ENCODE measurements at places on chromosomes 5 and 9. TPM values are rescaled to one million over a fixed set of nuclear protein-coding genes. Genes with fewer than 3 reads are reported as not detected.

ANXA2R gene
- total RNA-seq: 3.0 TPM

CDC20B gene
- not detected for total RNA-seq

NEK6 gene
- total RNA-seq: 64.3 TPM

TAF11L5 gene
- not detected for total RNA-seq

ADCY2 gene
- not detected for total RNA-seq

ZNF483 gene
- 0.40 TPM for total RNA-seq

DAP gene
- 62.4 TPM for total RNA-seq

SIT1 gene
- not detected for total RNA-seq

FOXD4L4 gene
- 0.03 TPM for total RNA-seq

LURAP1L gene
- 14.6 TPM for total RNA-seq

GABRG2 gene
- not detected for total RNA-seq

ENTR1 gene
- total RNA-seq: 74.5 TPM

CDH9 gene
- total RNA-seq: not detected

PLGRKT gene
- total RNA-seq: 21.8 TPM

KIF20A gene
- total RNA-seq: 42.0 TPM

RNF180 gene
- 0.21 TPM for total RNA-seq

DMRT2 gene
- total RNA-seq: not detected

OTP gene
- total RNA-seq: 0.19 TPM

HTR4 gene
- not detected for total RNA-seq

PIK3R1 gene
- total RNA-seq: 6.7 TPM

GTF3C4 gene
- total RNA-seq: 19.2 TPM

PAM gene
- total RNA-seq: 24.9 TPM

SPATA31D4 gene
- total RNA-seq: not detected

RNF20 gene
- 23.4 TPM for total RNA-seq

IL3 gene
- total RNA-seq: not detected

ADAMTS16 gene
- 1.1 TPM for total RNA-seq

SGCD gene
- total RNA-seq: 4.5 TPM

SLC25A2 gene
- not detected for total RNA-seq

TMEM215 gene
- total RNA-seq: not detected

PCDHB2 gene
- total RNA-seq: 3.4 TPM

GPR151 gene
- total RNA-seq: not detected

GTF2H2 gene
- 10.2 TPM for total RNA-seq

DPYSL3 gene
- 16.9 TPM for total RNA-seq

KIF3A gene
- 10.0 TPM for total RNA-seq

Measured in A549 treated with RU486 at 1 μM for 4 hours (cell line).